Fibroblast of skin of abdomen (primary cell): ENCODE measurements at places on chromosomes 4 and X.

GRCh38 chr4:113601636-113602035 lies 159.9 kb downstream of the CAMK2D start:
- DNase-seq = no peak

DNA sequence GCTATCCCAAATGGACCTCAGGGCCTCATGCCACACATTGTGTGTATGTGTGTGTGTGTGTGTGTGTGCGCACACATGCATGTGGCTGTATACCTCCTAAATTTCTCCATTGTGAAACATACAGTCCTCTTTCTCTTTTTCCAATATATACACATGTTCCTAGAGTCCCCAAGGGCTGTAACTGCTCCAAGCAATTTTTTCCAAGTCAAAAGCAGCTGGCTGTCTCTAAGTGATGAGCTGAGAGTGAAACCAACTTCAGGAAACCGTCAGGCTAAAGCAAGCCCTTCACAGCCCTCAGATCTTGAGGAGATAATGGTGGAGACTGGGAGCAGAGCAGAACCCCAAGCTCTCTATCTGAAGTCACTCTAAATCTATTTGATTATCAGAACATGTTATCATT lies 496.1 kb upstream of the DIPK2B start:
- no peak for DNase-seq

DNA sequence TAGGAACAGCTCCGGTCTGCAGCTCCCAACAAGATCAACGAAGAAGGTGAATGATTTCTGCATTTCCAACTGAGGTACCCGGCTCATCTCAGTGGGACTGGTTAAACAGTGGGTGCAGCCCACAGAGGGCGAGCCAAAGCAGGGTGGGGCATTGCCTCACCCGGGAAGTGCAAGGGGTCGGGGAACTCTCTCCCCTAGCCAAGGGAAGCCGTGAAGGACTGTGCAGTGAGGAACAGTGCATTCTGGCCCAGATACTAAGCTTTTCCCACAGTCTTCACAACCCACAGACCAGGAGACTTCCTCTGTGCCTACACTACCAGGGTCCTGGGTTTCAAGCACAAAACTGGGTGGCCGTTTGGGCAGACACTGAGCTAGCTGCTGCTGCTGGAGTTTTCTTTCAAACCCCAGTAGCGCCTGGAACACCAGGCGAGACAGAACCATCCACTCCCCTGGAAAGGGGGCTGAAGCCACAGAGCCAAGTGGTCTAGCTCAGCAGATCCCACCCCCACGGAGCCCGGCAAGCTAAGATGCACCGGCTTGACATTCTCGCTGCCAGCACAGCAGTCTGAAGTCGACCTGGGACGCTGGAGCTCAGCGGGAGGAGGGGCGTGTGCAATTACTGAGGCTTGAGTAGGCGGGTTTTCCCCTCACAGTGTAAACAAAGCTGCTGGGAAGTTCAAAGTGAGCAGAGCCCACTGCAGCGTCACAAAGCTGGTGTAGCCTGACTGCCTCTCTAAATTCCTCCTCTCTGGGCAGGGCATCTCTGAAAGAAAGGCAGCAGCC lies 84.6 kb downstream of the THOC2 start:
- DNase-seq = peak; percentile 46

DNA sequence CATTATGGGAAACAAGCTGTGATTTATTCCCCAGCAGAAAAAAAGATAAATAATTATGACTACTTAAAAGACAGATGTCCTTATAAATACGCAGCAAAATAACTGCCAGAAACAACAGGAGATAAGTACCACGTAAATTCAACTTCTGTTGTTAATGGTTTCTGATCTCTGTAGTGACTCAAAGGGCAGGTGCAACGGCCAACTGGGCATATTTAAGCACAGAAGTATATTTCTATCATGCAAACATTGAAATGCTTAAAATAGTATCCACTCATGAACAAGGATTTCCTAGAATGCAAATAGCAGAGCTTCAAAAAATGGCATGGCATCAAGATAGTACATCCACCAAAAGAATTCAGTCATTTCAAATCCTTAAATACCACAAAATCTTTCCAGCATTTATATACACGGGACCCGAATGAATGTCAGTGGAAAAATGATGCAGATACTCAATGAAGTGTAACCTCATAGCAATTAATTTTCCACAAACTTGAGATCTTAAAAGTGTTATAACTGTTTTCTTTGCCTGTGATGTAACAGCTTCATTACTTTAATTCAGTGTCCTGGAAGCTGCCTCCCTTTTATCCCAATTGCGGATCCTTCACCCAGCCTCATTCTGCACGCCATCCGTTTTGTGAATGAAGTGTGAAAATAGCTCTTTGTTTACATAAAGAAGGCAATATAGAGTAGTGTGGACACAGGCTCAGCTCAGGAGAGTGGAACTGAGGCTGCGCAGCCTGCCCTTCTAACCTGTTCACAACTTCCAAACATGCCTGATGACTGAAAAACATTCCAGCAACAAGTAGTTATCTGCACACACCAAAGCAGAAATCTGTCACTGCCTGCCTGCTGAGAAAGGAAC lies 10.2 kb downstream of the PDGFC start:
- DNase-seq = no peak

DNA sequence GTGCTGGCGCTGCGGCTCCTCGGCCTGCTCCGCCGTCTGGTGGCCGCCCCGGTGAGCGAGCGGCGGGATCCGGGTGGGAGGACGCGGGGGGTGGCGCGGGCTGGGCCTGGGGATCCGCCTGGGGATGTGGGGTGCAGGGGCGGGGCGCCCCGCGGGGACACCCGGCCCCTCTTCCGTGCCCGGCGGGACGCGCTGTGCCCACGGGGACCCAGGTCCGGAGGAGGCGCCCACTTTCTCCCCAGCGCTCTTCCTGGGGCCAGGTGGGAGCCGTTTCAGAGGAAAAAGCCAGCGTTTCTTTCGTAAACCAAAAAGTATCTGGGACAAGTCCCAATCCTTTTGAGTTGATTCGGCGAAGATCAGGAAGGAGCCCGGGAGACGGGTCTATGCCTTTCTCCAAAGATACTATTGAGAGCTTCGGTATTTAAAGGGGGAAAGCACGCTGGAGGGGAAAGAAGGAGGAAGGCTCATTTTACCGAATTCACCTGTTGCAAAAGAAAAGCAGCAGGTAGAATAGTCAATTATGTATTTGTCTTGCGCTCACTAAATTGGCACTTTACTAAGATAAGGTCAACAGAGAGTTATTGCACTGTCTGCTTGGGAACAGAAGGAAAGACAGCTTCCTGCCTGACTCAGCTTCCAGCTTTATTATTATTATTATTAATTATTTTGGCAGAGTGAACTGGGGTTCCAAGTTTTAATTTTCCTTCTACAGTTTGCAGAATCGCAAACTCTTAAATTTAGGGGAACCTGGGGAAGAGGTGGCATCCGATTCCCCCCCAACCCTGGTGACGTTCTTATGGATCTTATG lies 81.5 kb upstream of the CD99 start:
- DNase-seq = no peak
